ENCODE measurements at places on chromosomes 4 and X. TPM values are rescaled to one million over a fixed set of nuclear protein-coding genes. Genes with fewer than 3 reads are reported as not detected.

Gene USP51
- total RNA-seq: 0.97 TPM

Gene TBC1D8B
- total RNA-seq: 6.6 TPM

Gene COL4A6
- total RNA-seq: 0.92 TPM

Gene KCTD8
- total RNA-seq: 0.80 TPM

Gene FHDC1
- 0.12 TPM for total RNA-seq

Gene FHIP1A
- 2.2 TPM for total RNA-seq

Gene ZNF711
- total RNA-seq: 5.2 TPM

Gene SH3RF1
- 24.9 TPM for total RNA-seq

Gene BMP3
- not detected for total RNA-seq

Data from endothelial cell of umbilical vein (primary cell).